Bronchus fibroblast of lung (primary cell): ENCODE measurements at places on chromosomes 1 and 21. TPM values are rescaled to one million over a fixed set of nuclear protein-coding genes. Genes with fewer than 3 reads are reported as not detected.

The KDF1 gene
- total RNA-seq: 0.67 and 1.3 TPM in 2 replicates

The GRIK3 gene
- total RNA-seq: not detected in 2 replicates

The AADACL4 gene
- total RNA-seq: not detected in 2 replicates

The NTMT2 gene
- not detected in 2 replicates for total RNA-seq

The SLC45A1 gene
- total RNA-seq: 3.0 and 3.5 TPM in 2 replicates

The GPBP1L1 gene
- 45.6 and 50.5 TPM in 2 replicates for total RNA-seq

The NADK gene
- 39.4 and 43.7 TPM in 2 replicates for total RNA-seq

The ANGPTL3 gene
- total RNA-seq: not detected in 2 replicates

The FCRL6 gene
- total RNA-seq: not detected in 2 replicates

The ZNF593 gene
- total RNA-seq: 62.1 and 65.6 TPM in 2 replicates

The RAP1GAP gene
- total RNA-seq: not detected in 2 replicates

The LRRC53 gene
- total RNA-seq: not detected in 2 replicates

The GFI1 gene
- 0.15 and 0.50 TPM in 2 replicates for total RNA-seq

The LIPI gene
- total RNA-seq: not detected in 2 replicates

The PROK1 gene
- not detected in 2 replicates for total RNA-seq

The AGBL4 gene
- total RNA-seq: 0.15 TPM in 1 of 2 replicates, not detected in the other

The MRPS6 gene
- 22.4 and 24.0 TPM in 2 replicates for total RNA-seq

The PGM1 gene
- total RNA-seq: 53.2 and 54.0 TPM in 2 replicates

The SLC25A33 gene
- 5.5 and 6.6 TPM in 2 replicates for total RNA-seq

The GNG4 gene
- under 0.01 and 1.3 TPM in 2 replicates for total RNA-seq

The MMEL1 gene
- not detected in 2 replicates for total RNA-seq

The OR1C1 gene
- not detected in 2 replicates for total RNA-seq

The FMN2 gene
- total RNA-seq: 0.17 and 1.5 TPM in 2 replicates
